ENCODE measurements at places on chromosomes 5 and 9.

GRCh38 chr9:133954862-133955529, 37.1 kb downstream of the VAV2 start:
- DNase-seq, result no peak

DNA sequence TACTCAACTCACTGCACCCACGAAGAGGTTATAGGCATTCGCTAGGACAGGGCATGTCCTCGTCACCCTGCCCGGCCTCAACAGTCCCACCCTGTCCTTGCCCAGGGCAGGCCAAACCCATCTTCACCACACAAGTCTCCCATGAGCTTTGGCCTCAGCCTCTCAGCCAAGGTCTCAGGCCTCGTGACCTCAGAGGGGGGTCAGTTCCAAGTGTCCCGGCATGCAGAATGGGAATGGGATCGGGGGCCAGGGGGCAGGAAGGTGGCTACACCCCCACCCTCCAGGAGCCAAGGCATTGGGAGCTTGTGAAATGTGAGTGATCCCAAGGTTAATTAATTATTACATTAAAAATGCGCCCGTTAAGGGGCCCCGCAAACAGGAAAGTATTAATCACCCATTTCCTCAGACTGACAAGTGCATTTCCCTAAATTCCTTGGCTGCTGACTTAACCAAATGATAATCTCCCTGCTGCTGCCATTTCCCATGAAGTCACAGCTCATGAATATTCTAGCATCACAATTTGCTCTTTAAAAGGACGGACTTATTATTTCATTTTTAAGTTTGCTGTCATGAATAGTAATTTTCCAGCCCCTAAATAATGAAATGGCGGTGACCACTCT, 8.0 kb upstream of the UBAC1 start:
- no peak for DNase-seq

- DNase-seq, result no peak
These were observed 11.9 kb downstream of the FGFR4 start for GRCh38 chr5:177098470-177099141.

- DNase-seq, result no peak
These were observed 31.2 kb upstream of the CLPTM1L start for GRCh38 chr5:1375871-1376810.

GRCh38 chr5:39040875-39041274, 33.3 kb downstream of the RICTOR start:
- no peak for DNase-seq

- no peak for DNase-seq
These were observed 57.4 kb downstream of the NRG2 start for GRCh38 chr5:139985733-139986132.

DNA sequence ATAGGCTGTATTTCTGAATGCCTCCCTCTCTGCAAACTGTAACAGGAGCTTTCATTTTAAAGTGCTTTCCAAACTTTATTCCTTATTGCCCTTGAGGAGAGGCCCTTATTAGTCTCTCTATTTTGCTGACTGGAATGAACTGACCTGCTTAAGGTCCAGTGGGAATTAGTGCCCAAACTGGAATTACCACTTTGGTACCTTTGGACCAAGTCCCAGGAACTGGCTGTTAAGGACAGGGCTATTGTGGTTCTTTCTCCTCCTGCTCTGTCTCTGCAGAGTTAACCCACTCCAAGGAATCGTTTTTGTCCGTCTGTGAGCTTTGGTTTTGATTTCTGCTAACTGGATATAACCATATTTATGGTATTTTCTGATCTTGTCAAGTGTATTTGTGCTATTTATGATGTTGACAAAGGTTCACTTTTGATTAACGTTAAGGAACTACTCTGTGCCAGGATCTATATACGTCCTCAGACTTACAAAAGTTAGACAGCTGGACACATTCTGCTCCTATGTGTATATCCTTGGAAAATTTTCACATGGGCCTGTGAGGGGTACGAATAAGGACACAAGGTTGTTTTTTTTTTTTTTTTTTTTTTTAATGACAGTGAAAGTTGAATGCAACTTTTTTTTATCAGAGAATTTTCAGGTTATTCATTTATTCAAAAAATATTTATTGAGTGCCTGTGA, 189.1 kb upstream of the ANKRD55 start:
- DNase-seq, result peak; percentile 57

DNA sequence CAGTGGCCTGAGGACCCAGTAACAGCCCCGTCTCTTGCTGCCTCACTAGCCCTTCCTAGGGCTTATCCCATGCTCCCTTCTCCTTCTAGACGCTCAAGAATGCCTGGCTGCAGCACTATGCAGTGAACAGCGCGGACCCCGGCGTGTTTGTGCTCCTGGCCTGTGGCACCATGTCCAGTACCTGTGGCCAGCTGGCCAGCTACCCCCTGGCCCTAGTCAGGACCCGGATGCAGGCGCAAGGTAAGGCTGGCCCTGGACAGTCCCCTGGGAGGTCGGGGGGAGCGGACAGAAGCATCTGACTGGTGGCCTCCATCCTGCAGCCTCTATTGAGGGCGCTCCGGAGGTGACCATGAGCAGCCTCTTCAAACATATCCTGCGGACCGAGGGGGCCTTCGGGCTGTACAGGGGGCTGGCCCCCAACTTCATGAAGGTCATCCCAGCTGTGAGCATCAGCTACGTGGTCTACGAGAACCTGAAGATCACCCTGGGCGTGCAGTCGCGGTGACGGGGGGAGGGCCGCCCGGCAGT, 20.5 kb downstream of the PTGES2 start:
- DNase-seq, result no peak

DNA sequence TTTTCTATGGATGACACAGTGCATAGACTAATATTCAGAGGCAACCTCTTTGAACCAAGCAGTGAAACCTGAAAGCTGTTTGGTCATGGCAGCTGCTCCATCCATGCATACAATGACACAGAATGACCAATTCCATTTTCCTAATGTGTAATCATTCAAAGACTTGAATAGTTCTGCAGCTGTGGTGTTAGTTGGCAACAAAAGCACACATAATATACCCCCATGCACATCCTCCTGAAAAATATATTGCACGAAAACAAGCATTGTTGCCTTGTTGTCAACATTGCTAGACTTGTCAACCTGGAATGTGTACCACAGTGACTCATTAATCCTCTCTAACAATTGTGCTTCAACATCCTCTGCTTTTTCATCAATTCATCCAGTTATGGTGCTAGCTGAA, 71.0 kb upstream of the SEMA6A start:
- no peak for DNase-seq

GRCh38 chr9:36147441-36148175, 11.1 kb downstream of the GLIPR2 start:
- DNase-seq, result no peak

- DNase-seq, result no peak
These were observed 118.7 kb upstream of the CD180 start for GRCh38 chr5:67315082-67315989.

GRCh38 chr9:15512889-15513288, 2.1 kb upstream of the PSIP1 start:
- DNase-seq, result no peak

- no peak for DNase-seq
These were observed 558.5 kb downstream of the EFNA5 start for GRCh38 chr5:107112216-107112615.

DNA sequence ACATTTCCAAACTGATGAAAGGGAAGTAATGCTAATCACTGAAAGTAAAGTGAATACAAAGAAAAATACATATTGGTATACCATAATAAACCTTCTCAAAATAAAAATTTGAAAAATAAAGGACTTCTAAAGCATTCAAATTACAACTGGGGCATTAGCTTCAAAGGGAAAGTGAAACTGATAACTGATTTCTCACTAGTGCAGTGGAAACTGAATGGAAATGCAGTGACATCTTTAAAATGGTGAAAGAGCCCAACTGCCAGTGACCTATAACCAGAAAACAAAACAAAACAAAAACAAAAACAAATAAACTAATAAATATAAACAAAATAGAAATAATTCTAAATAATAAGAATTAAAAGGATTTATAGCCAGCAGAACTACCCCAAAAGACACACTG, 297.5 kb upstream of the GRIN3A start:
- DNase-seq, result no peak

DNA sequence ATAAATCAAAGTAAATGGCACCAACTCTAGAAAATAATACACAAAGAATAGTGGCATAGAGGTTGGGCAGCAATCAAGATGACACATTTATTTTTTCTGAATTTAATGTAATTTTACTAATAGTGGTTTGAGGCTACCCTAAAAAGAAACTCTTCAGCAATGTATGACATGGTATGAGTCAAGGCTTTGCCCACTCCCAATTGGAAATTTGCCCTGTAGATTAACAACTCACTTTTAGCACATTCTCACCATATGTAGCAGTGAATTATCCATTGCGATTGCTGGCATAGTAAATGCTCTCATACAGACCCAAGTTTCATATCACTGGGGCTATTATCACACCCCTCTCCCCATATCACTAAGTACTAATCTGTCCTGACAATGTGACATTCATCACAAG, 832.1 kb upstream of the ZNF608 start:
- no peak for DNase-seq

DNA sequence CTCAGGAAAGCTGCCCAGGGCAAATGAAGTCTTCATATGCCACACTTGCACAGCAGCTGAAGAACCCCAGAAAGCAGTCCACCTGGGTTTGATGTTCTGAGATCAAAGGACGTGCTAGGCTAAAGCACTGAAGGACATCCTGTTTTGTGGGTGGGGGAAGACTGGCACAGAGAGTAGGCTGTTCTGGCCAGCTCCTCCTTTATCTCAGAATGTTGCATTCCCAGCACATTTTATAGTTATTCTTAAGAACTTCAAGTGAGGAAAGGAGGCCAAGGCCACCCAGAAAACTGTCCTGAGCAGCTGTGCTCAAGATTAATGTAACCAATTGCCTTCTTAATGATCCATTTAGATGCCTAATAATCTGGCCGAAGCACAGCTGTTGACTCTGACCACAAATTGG, 10.9 kb downstream of the SHOC1 start:
- DNase-seq, result peak; percentile 78

- DNase-seq, result no peak
These were observed 210.0 kb downstream of the TMEM161B start for GRCh38 chr5:88058625-88059024.

GRCh38 chr9:122008559-122008958, 84.5 kb downstream of the TTLL11 start:
- DNase-seq, result no peak

GRCh38 chr9:126849591-126850225, 10.7 kb upstream of the ZBTB34 start:
- DNase-seq, result no peak

GRCh38 chr9:82722051-82722450, 340.9 kb downstream of the RASEF start:
- no peak for DNase-seq

GRCh38 chr9:133003671-133004090, 25.2 kb downstream of the GFI1B start:
- no peak for DNase-seq

DNA sequence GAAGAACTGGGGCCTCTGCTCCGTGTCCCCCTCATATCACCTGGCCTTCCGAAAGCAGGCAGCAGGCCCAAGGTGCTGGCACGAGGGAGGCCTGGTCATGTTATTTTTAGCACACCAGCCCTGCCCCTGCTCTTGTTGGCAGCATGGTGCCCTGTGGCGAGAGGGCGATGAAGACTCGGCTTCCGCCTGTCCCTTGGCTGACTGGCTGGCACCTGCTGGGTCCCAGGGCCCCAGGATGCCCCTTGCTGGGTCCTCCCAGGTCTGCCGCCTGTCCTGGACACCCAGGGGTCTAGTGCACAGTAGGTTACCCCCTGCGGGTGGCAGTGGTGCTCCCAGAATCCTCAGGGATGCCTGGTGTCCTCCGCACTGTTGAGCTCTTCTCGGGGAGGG, 77.0 kb downstream of the RXRA start:
- DNase-seq, result no peak

- DNase-seq, result no peak
These were observed 528.8 kb downstream of the CSNK1G3 start for GRCh38 chr5:124040799-124041198.

DNA sequence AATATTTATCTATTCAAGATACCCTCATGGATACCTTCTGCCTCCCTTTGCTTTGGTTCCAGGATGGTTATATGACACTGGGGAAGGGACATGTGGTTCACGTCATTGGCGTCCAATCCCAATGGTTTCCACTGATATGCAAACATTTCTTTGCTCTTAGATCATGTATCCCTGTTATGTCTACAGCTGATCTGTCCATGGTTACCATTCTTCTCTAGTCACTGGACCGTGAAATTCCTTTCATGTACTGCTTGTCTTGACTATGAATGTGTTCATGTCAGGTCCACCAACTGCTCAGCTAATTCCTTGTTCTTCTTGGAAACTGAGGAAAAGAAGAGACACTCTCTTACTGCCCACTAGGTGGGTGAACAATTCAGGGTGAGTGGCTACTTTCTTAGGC, 391.1 kb upstream of the ZNF608 start:
- no peak for DNase-seq

DNA sequence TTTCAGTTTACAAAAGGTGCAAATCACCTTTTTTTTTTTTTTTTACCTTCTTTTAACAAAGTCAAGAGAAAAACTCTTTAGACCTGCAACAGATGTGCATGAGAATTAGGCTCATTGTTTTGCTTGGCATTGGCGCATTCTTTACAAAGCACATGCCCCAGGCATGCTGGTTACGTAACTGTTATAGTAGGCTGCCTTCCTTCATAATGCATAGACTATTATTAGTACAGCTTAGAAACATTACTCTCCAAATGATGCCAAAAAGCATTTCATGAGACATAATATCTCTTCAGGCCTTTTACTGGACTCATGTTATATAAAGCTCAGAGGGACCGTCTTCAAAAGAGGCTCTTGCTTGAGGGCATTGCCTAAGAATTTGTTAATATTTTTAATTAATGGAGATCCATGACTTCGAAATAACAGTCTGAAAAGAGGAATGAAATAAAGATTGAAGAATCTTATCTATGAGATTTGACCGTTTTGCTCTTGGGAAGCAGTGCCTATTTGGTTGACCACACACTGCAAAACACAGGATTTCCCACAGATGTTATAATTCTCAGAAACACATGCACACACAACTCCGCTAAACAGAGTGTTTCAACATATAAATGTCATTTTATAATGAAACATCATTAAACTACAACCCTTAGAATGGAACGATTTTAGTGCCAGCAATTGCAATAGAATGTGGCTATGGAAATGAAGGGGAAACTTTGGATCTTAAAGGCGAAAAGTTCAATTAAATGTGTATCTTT, 478.7 kb downstream of the PRR16 start:
- DNase-seq, result no peak

All from DMS79 (cell line).